ENCODE measurements at places on chromosomes 11 and 22.

- DNase-seq: no peak
Measured at GRCh38 chr11:8268530-8269400, 5.1 kb upstream of the LMO1 start.

GRCh38 chr11:4919250-4919649 lies at the start of gene OR51G2:
Gene OR51G2, minus strand, starts transcription at chr11:4919350. Its CDS starts 3,687 bp downstream, at chr11:4915663.
- DNase-seq: no peak

DNA sequence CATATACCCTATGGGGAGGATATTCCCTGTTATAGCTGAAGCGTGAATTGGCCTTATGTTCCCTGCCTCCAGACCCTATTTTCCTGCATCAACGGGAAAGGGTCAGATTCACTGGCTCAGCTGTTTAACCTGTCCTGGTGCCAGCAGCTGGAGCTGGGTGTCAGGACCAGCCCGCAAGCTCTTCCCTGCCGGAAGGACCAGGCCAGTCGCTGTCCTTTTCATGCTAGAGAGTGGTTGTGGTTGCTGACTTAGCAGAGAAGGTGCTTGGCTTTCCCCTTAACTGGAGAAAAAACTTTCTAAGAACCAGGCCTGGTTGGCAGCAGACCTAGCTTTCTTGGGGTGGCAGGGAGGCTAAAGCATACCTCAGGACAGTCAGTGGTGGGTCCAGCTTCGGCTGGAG lies 5.2 kb upstream of the SREBF2 start:
- DNase-seq: no peak

- peak; percentile 64 for DNase-seq
Measured at GRCh38 chr11:117143390-117143789, 697 bp upstream of the PAFAH1B2 start.

GRCh38 chr22:26229910-26230309 lies 60.6 kb downstream of the SEZ6L start:
- no peak for DNase-seq

DNA sequence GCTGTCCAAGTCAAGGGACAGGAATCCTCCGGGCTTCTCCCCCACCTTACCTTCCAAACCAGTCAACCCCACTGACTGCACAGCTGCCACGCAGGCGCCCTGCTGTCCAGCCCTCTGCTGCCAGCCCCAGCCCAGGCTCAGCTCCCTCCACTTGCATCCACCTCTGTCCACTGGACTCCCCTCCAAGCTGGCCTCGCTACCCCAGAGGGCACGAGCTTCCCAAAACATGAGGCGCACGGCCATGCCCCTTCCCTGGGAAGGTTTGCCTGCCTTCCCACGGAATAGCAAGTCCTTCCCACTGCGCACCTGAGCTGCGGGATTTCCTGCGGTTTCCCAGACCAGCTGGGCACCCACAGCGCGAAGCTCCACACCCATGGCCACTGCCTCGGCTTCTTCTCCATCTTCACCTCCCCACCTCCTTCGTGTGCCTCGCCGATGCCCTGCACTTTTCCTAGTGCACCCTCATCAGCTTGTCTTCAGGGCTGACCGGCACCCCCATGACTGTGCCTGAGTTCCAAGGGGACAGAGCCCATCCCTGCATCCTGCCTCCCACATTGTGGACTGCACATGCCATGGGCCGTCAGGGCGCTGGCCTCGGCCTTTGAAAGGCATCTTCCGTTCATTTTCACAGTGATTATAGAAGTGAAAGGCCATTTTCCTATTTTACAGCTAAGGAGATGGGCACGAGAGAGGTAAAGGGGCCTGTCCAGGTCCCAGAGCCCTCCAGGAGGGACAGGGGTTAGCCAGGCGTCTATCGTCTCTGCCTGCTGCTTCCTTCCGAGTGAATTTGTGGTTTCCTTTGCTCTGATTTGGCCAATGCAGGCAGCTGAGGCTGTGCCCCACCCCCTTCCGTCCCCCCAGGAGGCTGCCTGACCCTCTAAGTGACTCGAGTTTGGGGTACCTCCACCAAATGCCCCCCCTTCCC lies 16.4 kb downstream of the IFITM10 start:
- DNase-seq: peak; percentile 45

- DNase-seq: no peak
Measured at GRCh38 chr11:36365907-36366306, 69.8 kb downstream of the PRR5L start.

DNA sequence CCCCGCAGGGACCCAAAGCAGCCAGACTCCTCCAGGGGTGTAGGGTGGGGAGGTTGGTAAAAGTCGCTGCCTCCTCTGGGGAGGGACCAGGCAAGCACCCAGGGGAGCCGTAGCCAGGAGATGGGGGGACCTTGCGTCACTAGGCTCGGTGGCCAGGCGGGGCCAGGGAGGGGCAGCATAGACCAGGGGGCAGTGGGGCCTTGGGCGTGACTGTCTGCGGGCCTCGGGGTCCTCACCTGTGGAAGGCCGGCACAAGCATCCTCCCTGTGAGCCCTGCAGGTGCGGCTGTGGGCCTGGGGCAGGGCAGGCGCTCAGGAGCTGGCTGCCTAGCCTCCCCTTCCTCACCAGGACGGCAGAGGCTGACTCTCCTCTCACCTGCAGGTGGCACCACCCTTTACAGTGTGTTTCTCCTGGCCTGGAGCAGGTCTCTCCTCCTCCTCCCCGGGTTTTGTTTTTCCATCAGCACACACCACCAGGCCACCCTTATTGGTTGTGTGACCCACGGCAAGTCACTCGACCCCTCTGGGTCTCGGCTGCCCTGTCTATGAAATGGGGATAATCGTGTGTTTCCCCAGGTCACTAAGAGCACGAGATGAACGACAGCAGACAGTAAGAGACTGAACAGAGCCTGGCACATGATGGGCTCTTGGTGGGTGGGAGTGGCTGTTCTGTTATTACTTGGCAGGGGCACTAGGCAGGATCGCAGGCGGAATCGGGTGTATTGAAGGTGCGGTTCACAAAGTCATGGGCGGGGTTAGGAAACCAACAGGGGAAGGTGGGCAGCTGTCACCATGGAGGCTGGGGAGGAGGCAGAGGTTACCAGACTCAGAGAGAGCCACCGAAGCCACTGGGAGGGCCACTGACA lies 52.7 kb downstream of the FLRT1 start:
- peak; percentile 51 for DNase-seq

DNA sequence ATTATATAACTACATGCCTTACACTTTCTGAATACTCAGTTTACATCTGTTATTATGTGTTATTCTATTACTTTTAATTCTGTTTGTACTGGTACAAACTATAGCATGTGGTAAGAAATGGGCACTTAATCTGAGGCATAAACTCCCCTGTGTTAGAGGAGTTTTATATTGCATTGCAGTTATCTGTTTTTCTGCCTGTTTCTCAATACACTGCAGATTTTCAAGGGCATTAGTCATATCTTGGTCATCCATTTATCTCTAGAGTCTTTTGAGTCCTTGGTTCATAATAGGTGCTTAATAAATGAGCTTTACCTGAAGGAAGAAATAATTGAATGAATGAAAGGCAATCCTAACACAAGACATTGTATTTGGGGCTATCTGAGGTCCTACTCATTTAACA lies 182.9 kb upstream of the CTSC start:
- no peak for DNase-seq

- no peak for DNase-seq
Measured at GRCh38 chr11:494761-495536, 12.1 kb downstream of the RNH1 start.

DNA sequence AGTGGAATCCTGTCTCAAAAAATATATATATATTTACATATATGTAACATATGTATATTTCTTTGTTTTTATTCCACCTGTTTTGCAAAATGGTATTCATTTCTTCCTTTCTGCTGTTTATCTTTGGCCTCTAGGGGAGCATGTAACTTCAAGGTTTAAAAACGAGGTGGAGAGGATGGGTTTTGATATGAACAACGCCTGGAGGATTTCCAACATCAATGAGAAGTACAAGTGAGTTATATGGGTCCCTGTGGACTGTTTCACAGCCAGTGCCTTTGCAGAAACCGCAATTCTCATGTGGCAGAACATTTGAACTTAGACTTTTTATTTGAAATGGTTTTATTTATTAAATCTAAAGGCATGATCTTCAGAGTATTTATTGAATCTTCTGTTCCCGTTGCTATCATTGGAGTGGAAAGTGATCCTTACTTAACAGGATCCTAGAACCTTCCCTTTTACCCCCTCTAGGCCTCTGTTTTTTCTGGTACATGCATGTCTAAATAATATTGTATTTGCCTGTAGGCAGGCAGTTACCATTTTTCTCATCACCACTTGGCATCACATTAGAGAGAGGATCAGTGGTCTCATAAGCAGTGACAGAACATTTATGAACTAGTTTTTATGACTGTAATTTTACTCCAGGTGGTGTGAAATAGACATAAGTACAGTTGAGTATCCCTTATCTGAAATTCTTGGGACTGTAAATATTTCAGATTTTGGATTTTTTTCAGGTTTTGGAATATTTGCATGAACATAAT lies 81.5 kb upstream of the HORMAD2 start:
- DNase-seq: no peak

GRCh38 chr11:34234086-34234740 lies 123.6 kb downstream of the ABTB2 start:
- no peak for DNase-seq

DNA sequence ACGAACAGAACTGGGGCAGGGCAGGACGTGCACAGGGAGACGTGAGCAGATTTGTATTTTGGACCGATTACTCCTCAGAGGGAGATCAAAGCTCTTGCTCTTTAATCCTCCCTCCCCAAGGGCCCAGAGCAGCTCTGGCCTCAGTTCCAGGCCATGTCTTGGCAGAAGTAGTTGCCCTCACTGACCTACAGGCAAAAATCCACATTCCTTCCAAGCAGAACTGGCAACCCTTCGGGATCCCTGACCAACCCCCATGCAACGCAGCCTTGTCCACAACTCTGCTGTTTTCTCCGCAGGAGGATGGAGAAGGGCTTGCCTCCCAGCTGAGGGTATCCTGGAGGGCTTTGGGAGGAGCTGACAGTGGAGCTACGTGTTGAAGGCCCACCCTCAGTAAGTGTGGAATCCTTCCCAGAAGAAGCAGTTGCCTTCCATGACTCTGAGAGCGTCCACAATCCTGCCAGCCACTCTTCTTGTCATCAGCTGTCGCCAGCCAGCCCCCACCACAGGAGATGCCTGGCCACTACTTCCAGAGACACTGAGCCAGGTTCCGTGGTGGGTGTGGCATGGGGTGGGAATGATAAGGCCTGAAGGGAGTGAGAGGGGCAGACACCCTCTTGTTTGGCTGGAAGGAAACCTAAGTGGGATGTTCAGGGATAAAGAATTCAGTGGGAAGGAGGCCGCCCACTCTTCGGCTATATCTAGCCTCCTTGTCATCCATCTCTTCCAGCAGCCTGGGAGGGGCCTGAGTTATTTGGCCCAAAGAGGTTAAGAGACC lies 68.1 kb downstream of the PDE2A start:
- no peak for DNase-seq

GRCh38 chr11:101508370-101508769 lies 75.4 kb downstream of the TRPC6 start:
- DNase-seq: no peak

DNA sequence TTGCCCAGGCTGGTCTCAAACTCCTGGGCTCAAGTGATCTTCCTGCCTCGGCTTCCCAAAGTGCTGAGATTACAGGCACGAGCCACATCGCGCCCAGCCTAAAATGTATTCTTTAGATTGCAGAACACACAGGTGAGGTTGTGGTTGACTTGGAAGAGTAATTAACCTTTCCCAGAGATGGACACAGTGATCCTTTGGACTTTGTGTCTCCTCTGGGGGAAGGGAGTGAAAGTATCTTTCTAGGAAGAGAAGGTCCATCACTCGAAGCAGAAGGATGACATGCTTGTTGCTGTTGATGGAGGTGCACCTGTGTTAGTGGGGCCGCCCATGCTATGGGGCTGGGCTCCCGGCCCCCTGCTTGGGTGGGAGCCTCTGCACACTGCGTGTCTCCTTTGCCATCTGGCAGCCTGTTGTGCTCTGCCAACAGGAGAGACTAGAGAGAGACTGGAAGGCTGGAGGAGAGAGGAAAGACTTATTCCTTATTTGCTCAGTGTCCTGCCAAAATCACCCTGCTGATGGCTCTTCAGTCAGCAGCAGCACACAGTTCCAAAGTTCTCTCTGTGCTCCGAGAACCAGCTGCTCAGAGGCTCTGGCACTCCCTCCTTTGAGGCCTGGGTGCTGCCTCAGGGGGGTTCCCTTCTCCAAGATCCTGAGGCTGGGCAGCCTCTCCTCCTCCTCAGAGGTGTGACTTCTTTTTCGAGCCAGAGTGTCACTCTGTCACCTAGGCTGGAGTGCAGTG lies 33.1 kb upstream of the CYB5R3 start:
- peak; percentile 65 for DNase-seq

GRCh38 chr11:115869780-115870431 lies 365.7 kb upstream of the CADM1 start:
- DNase-seq: no peak

GRCh38 chr11:93662175-93662570 lies 691 bp downstream of the CEP295 start:
- DNase-seq: no peak

DNA sequence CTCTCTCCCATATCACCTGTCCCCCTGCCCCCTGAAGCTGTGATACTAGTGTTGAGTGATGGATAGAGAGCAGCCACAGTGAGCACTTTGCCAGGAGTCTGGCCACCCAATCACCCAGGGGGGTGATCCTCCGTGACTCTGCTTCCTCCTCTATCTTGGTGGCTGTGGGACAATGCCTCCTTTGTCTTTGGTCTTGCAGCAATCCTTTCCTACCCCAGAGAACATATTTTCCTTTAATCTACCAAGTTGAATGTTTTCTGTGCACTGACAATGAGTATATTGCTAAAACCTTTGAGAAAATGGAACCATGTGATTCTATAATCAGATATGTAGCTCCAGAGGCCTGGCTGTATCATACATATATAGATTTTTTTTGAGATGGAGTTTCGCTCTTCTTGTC lies 58.1 kb upstream of the HEPHL1 start:
- no peak for DNase-seq

GRCh38 chr11:18536209-18536608 lies 9.5 kb upstream of the TSG101 start:
- no peak for DNase-seq

- DNase-seq: no peak
Measured at GRCh38 chr11:95547186-95547585, 242.4 kb downstream of the FAM76B start.

- DNase-seq: no peak
Measured at GRCh38 chr11:88188251-88188931, 13.1 kb upstream of the RAB38 start.

- DNase-seq: no peak
Measured at GRCh38 chr11:70278994-70279393, 8.5 kb downstream of the PPFIA1 start.

DNA sequence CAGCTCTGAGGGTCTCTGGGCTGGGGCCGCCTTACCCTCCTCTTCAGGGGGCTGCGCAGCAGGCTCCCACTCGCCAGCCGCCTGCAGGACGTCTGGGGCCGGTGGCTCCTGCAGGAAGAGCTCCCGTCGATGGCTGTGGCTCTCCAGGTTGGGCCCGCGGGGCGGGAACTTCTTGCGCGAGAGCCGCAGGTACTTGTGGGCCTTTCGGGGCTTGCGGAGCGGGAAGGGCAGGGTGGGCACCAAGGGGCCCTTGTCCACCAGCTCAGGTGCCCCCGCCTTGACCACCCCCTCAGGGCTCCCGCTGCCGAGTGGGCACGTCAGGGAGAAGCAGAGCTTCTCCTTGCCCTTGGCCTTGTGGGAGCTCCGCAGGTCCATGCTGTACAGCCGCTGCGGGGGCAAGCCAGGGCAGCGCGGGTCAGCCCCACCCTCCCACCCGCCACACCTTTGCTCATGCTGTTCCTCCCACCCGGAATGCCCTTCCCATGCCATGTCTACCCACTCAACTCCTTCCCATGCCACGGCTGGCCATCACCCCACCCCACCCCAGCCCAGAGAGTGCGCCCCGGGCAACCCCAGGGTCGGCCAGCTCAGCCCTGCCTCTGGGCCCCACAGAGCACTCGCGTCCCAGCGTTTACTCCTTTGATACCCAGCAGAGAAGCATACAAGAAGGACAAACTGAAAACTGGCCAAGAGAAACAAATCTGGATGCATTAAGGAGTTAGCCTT lies 18.0 kb downstream of the CBX7 start:
- no peak for DNase-seq

GRCh38 chr11:118705111-118705741 lies 25.8 kb upstream of the TREH start:
- DNase-seq: no peak
